HL-60 (cell line): ENCODE measurements at places on chromosomes 16 and 17.

GRCh38 chr17:36849871-36850348, 87.4 kb upstream of the LHX1 start:
- DNase-seq: no peak

DNA sequence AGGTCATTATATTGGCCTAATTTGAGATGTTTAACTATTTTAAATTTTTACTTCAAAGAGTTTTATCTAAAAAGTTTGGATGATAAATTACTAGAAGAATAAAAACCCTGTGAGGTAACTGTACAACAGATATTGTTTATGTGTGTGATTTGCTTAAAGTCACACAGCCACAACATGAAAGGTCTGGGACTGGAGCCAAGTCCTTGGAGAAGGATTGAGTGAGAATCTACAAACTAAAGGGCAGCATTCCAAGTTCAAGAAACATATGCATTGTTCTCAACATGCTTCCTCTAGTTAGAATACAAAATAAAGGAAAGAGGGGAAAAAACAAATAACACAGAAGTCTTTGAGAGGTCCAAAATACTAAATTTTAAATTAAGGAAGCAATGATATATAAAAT, 131.5 kb upstream of the MON1B start:
- no peak for DNase-seq

- peak; percentile 50 for DNase-seq
Measured at GRCh38 chr17:7173687-7174602, 5.2 kb downstream of the ASGR1 start.

GRCh38 chr17:12431188-12431587, 234.5 kb upstream of the MYOCD start:
- no peak for DNase-seq

- no peak for DNase-seq
Measured at GRCh38 chr17:39083270-39083669, 68.2 kb downstream of the PLXDC1 start.

GRCh38 chr16:89279666-89280481, 62.4 kb downstream of the ZNF778 start:
- no peak for DNase-seq

- DNase-seq: no peak
Measured at GRCh38 chr16:57265850-57266530, 18.5 kb downstream of the PLLP start.

DNA sequence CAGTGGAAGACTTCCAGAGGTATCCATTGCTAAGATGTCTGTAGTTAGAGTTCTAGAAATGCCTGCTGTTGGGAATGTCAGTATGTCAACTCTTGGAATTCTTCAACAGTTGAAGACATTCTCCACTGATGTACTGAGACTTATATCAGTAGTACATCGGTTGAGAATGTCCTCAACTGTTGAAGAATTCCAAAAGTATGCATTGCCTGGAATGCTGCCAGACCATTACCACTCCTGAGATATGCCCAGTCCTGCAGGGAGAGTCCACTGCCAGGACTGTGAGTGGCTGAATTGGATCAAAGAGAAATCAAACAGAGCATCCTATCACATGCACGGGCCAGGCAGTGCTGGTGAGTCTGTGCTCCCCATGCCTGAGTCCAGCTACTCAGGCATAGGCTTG, 42.0 kb downstream of the IL21R start:
- DNase-seq: no peak
